ENCODE measurements at places on chromosomes 11 and 22.

- no peak for DNase-seq
Measured at GRCh38 chr11:116136987-116137674, 632.9 kb upstream of the CADM1 start.

DNA sequence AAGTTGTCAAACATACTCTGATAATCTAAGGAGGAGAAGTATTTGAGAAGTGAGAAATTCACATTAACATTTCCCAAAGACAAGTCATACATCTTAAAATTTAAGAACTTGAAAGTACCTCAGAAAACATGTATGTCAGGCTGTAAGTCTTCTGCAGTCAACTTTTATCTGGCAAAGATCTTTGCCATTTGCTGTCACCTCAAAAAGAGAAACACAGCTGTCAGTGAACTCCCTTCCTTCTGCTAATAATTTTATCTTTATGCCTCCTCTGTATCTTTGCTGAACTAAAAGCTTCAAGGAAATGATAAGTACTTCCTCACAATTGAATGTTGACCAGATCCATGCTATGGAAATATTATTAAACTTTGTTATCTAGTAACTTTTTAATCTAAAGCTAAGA, 18.7 kb downstream of the TTC17 start:
- DNase-seq, result no peak

GRCh38 chr11:10233581-10233980, 60.4 kb downstream of the SBF2 start:
- no peak for DNase-seq

GRCh38 chr11:134024420-134025081, 44.3 kb upstream of the JAM3 start:
- DNase-seq, result no peak

- no peak for DNase-seq
Measured at GRCh38 chr11:72111300-72112142, 974 bp downstream of the ANAPC15 start.

GRCh38 chr11:125535585-125535984, 33.7 kb upstream of the EI24 start:
- DNase-seq, result no peak

- DNase-seq, result no peak
Measured at GRCh38 chr22:44956840-44957767, 52.7 kb downstream of the PHF21B start.

GRCh38 chr11:121740902-121741301, 288.1 kb upstream of the SORL1-AS1 start:
- DNase-seq, result no peak

GRCh38 chr11:73265278-73265810, 6.8 kb upstream of the P2RY6 start:
- no peak for DNase-seq

DNA sequence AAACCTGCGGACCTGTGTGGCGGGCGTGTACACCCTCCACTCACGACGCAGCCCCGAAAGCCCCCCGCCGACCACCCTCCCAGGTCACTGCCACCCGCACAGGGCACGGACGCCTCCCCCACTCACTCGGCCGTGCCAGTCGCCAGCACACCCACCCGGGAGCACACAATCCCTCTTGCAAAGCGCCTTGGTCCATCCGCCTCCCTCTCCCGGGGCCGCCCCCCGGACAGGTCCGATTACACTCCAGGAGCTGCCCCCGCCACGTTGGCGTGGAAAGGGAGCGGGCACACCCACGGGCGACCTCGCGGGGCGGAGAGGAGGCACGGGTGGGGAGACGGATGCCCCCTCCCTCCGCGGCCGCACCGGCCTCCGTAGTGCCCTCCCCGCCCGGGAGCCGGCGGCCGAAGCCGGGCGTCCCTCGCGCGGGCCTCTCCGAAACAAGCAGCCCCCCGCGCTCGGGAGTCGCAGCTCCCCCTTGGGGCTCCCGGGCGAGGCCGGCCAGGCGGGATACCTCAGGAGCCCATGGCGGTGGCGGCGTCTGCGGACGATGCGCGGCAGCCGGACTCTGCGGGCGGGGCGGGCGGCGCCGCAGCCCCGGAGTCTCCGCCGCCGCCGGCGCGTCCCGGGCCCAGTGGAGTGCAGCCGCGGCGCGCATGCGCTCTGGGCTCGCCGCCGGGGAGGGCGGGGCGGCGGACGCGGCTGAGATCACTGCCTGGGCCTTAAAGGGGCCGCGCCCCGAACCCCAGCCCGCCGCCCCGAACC, at the start of gene TMEM184B:
TSS of gene TMEM184B (minus strand) at position 638 of the 762 bp plus-strand sequence. CDS start 25,049 bp downstream, outside the sequence.
- DNase-seq, result peak; percentile 54

GRCh38 chr22:45240810-45241631, at the start of gene KIAA0930:
Gene KIAA0930, minus strand, starts transcription at chr22:45240894. Its CDS starts 191 bp downstream, at chr22:45240703.
- peak; percentile 31 for DNase-seq

GRCh38 chr11:64607381-64607985, 16.5 kb downstream of the SLC22A12 start:
- DNase-seq, result no peak

DNA sequence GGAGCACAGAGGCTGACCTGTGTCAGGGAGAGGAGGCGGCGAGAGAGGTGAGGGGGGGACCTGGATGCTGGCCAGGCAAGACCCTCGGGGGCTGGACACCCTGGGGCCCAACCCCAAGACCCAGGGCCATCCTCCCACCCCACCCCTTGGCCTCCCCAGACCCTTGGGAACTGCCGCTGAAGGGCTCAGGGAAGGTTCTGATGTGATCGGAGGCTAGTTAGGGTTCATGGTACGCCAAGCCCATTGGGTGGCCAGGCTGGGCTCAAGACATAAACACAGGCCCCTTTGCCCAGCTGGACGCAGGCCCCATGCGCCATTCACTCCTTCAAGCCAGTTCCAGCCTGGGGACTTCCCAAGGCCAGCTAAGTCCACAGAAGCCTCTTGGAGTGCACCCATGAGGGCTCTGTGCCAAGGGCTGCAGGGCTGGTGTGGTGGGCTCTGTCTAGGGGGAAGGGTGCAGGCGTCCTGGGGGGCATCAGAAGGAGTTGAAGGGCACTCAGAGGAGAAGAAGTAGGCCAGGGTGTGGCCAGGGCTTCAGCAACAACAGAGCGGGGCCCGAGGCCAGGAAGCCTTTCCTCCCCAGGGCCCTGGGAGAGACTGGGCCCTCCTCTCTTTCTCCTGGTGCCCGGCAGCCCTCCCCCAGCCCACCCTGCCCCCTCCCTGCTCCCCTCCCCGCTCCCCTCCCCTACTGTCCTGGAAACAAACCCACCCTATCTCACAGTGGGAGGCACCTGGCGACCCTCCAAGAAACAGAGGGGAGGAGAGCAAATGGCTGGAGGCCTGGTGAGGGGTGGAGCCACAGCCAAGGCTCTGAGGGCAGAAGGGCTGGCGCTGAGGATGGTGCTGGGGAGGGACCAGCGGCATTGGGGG, 12.9 kb downstream of the TSPAN32 start:
- peak; percentile 81 for DNase-seq

DNA sequence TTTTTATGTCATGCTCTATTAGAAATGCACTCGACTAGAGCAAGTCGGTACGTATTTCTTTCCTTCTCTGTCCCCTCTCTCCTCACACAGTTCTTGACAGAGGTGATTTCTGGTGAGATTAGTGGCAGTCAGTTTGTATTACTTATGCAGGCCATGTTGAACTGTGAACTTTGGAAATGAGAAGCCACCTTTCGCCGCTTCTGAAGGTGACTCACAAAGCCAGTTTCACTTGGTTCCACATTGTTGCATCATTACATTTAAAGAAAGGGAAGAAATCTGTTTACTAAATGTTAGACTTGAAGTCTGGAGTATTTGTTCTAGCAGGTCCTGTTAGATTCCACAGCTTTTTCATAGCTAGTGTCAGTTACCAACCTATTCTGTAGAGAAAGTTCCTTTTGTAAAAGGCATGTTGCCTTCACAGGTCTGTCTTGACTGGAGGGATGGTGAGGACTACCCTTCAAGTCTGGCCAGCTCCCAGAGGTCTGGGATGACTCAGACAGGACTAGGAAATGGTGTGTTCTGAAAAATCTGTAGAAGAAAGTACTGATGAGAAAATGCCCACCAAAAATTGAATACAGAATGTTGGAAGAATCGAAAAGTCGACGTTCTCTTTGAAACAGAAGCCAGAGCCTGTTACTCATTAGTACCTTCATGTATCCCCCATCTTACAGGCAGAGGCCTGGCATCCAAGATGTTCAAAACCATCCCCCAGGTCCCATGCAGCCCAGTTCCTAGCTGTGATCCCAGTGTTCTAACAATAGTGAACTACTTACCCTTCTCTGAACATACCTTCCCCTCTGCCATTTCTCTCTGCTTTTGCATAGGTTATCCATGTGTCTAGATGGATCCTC, 181.4 kb downstream of the DBX1 start:
- DNase-seq, result no peak

GRCh38 chr11:103601225-103601846, 435.1 kb upstream of the DDI1 start:
- peak; percentile 62 for DNase-seq

- DNase-seq, result no peak
Measured at GRCh38 chr11:19083166-19083565, 22.6 kb upstream of the MRGPRX2 start.

GRCh38 chr22:38416621-38417251, 38.3 kb downstream of the KCNJ4 start:
- no peak for DNase-seq

- peak; percentile 21 for DNase-seq
Measured at GRCh38 chr11:6705905-6706535, 22.9 kb upstream of the MRPL17 start.

DNA sequence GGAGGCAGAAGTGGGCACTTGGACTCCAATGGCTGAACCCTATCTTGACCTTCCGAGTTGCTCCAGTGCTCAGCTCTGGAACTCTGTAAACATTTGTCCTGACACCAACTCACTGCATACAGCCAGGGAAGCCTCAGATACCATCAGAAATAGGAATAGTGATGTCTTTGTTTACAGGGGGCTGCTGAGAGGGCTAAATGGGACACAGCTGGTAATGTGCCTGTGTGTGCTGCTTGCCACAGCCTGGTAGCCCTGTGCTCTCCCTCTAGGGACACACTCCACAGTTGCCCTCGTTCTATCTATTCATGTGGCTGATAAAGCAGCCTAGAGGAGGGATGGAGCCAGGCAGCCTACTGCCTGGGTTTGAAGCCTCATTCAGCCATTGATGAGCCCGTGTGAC, 559.8 kb downstream of the MIAT start:
- no peak for DNase-seq

DNA sequence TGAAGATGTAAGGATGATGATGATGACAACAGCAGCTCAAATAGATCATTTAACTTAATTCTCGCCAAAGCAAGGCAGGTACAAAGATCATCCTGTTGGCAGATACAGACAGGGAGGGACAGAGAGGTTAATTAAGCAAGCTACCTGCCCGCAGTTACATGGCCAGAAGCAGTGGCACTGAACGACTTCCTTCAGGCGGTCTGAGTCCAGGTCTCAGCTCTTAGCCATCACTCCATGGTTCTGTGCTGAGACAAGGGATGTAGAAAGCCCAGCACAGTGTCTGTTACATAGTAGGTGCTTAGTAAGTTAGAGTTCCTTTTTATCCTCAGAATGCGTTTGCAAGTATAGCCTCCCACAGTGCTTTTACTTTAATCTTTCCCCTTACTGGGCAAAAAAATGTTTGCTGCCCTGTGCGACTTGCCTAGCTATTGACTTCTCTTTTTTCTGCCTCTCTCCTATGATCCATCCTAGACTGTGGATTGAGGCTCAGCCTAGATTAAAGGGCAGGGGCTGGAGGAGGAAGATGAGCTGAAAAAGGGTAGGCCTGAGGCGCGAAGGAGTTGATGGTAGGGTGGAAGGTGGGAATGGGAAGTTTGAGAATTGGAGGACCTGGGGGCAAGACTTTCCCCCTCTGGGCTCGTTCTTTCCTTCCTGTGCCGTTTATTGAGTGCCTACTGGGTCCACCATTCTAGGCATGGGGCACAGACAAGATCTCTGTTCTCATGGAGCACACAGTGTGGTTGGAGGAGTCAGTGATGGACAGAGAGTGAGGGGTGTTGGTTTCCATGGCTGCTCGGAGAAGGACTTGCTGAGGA, 108.2 kb upstream of the OR4B1 start:
- DNase-seq, result no peak

- no peak for DNase-seq
Measured at GRCh38 chr11:134471087-134471715, 59.2 kb upstream of the B3GAT1 start.

DNA sequence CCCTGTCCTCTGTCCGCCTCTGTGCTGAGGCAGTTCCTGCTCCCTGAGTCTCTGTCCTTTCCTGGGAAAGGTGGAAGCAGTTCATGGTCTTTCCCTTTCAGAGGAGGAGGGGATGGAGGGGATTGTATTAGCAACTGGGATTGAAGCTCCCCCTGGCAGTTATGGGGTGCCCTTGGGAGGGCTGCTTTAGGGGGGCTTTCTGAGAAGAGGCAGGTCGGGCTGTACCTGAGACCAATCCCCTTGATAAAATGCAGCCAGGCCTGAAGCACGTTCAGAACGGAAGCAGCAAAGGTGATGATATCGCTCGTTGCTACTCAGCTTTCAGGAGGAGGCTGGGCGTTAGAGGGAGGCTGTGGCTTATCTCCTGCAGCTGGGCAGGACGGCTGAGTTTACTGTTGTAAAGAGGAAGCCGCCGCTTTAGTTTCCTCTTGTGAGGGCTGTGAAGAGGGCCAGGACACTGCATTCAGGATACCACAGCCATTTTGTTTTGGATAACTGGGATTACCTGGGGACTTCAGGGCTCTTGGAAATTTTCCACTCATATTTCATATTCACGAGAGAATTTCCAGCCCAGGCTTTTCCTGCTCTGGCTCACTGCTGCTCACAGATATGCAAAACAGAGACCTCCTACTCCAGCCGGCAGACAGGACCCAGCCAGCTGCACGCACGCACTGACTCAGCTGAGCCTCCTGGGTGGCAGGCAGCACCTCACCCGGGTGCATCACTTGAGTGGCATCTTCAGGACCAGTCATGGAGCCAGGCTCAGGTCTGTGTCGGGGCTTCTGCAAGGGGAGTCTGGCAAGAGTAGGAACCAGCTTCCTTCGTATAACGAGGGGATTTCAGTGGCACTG, 798 bp downstream of the AMPD3 start:
- peak; percentile 63 for DNase-seq

- DNase-seq, result no peak
Measured at GRCh38 chr11:134004496-134005172, 47.9 kb upstream of the IGSF9B start.

GRCh38 chr11:95330302-95330701, 99.3 kb upstream of the SESN3 start:
- peak; percentile 19 for DNase-seq

DNA sequence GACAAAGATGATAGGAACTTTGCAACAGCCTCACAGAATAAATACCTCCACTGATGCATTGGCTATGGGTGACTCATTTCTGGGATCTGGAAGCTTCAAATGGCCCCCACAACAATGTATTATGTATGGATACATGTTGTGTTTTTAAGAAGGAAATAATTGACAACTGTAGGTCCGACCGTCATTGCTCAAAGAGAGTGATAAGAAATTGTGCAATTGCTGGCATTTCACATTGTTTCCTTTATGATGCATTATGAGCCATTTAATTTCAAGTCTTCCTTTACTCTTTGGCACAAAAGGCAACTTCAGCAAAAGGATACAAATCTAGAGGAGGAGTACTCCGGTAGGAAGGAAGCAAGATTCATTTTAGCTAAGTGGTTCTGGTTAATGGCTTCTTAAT, 2.0 kb downstream of the ANO3 start:
- no peak for DNase-seq

GRCh38 chr22:25540908-25541660, 23.4 kb upstream of the GRK3 start:
- DNase-seq, result no peak
